ENCODE measurements at places on chromosomes 11 and 22. TPM values are rescaled to one million over a fixed set of nuclear protein-coding genes. Genes with fewer than 3 reads are reported as not detected.

The APOA1 gene
- not detected for total RNA-seq

The LGR4 gene
- total RNA-seq = 87.1 TPM

The PIWIL4 gene
- 0.69 TPM for total RNA-seq

The ANO3 gene
- total RNA-seq = 12.8 TPM

The OR51E1 gene
- total RNA-seq = not detected

The OR51D1 gene
- not detected for total RNA-seq

The CPSF7 gene
- 83.7 TPM for total RNA-seq

The SLC22A9 gene
- total RNA-seq = not detected

The DUSP8 gene
- total RNA-seq = 123 TPM

The OR10A4 gene
- total RNA-seq = not detected

The OR5A1 gene
- total RNA-seq = not detected

The TMPRSS13 gene
- total RNA-seq = 0.32 TPM

The DDX25 gene
- 11.3 TPM for total RNA-seq

The MRGPRX1 gene
- not detected for total RNA-seq

The APOA4 gene
- total RNA-seq = not detected

The CCDC89 gene
- total RNA-seq = not detected

The ZBTB16 gene
- total RNA-seq = 9.0 TPM

The RAC2 gene
- not detected for total RNA-seq

The SLC22A25 gene
- not detected for total RNA-seq

The RFPL3 gene
- total RNA-seq = not detected

The TRIM49 gene
- total RNA-seq = 1.1 TPM

The ENTHD1 gene
- total RNA-seq = not detected

The TFIP11 gene
- 39.9 TPM for total RNA-seq

The GRAP2 gene
- total RNA-seq = not detected

The NOX4 gene
- total RNA-seq = 1.9 TPM

The P2RY6 gene
- not detected for total RNA-seq

The FOLR2 gene
- total RNA-seq = not detected

The BRD1 gene
- 73.7 TPM for total RNA-seq

The MRGPRX4 gene
- total RNA-seq = not detected

The HEPACAM gene
- not detected for total RNA-seq

The PARVG gene
- not detected for total RNA-seq

The TNKS1BP1 gene
- total RNA-seq = 198 TPM

The OR4A16 gene
- not detected for total RNA-seq

The EXPH5 gene
- total RNA-seq = 0.44 TPM

The TTC28 gene
- total RNA-seq = 55.6 TPM

The CLCF1 gene
- total RNA-seq = not detected

The KIAA1671 gene
- 15.3 TPM for total RNA-seq

The GPHA2 gene
- not detected for total RNA-seq

The HBG1 gene
- total RNA-seq = not detected

The CD248 gene
- total RNA-seq = 11.4 TPM

The COPB1 gene
- total RNA-seq = 99.4 TPM

The CRACR2B gene
- 19.7 TPM for total RNA-seq

The PATE4 gene
- not detected for total RNA-seq

The BTG4 gene
- total RNA-seq = not detected

The CSRP3 gene
- not detected for total RNA-seq

The ESAM gene
- total RNA-seq = 0.54 TPM

The GPR83 gene
- 2.9 TPM for total RNA-seq

The PRR5 gene
- total RNA-seq = 17.5 TPM

The SLC5A4 gene
- total RNA-seq = not detected

The OSM gene
- not detected for total RNA-seq

The CDC42BPG gene
- 2.3 TPM for total RNA-seq

The FUT4 gene
- total RNA-seq = 2.2 TPM

The MS4A8 gene
- total RNA-seq = not detected

All from glutamatergic neuron (in vitro differentiated cells).